GM04504 (cell line): ENCODE measurements at places on chromosomes 13 and 19.

DNA sequence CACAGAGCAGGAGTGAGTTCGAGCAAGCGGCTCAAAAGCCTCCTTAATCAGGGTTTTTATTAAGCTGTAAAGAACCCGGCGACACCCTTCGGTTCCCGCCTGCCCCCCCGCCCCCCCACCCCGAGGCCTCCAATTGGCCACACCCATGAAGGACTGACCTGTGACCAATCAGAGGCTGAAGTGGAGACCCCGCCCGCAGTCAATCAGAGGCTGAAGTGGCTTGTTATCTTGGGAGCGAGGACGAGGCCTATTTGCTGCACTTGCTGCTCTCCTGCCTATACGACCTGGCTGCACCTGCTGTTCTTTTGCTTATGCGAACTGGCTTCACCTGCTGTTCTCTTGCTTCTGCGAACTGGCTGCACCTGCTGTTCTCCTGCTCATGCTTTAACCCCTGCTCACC lies 844.9 kb downstream of the OLFM4 start:
- no peak for DNase-seq

GRCh38 chr13:112587212-112587763 lies 665 bp downstream of the TUBGCP3 start:
- peak; percentile 72 for DNase-seq

DNA sequence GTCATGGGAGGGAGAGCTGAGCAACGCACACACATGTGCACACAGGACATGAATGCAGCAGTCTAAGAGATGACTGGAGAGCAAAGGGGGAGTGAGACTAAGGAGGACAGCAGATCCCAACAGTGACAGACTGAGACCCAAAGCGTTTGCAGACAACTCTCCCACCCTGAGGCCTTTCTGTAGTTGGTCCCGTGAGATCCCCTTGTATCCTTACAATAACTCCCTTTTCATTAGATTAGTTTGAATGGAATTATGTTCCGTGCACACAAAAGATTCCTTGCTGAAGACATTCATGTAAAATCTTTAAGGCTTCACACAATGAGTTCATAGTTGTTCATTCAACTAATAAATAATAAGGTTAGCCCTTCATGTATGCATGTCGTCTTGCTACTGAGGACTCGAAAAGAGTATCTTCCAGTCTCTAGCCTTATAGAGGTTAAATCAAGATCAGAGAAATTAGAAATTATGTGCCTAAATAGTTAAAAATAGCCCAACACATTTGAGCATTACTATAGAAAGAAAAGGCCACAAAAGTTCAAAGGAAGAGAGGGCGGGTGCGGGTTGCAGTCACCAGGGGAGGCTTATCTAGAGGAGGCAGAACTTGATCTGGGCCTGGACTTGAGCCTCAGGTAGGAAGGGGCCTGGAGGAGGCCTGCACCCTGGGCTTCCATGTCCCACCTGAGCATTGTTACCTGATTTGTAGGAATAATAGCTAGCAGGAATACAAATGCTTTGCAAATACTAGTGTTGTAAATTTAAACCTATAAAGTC lies 3.1 kb upstream of the GTF3A start:
- DNase-seq, result no peak

- DNase-seq, result no peak
Observed at GRCh38 chr19:511101-511851, 4.0 kb downstream of the TPGS1 start.

DNA sequence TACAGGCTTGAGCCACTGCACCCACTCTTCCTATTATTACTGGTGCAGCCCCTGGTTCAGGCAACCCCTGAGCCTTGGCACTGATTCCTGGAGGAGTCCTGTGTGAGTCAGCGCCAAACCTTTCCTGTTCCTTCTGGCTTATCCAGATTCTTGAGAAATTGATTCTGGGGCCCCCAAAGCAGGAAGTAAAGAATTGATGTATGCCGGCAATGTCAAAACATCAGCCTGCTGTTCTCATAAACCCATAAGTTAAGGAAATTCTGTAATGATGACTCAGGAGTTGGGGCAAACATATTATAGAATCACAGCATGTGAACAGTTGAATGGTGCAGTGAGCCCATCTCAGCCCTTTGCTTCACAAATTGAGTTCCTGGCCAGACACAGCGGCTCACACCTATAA lies 1.4 kb upstream of the OR7G3 start:
- DNase-seq, result no peak

GRCh38 chr13:33751151-33751550 lies 66.8 kb upstream of the RFC3 start:
- peak; percentile 11 for DNase-seq

DNA sequence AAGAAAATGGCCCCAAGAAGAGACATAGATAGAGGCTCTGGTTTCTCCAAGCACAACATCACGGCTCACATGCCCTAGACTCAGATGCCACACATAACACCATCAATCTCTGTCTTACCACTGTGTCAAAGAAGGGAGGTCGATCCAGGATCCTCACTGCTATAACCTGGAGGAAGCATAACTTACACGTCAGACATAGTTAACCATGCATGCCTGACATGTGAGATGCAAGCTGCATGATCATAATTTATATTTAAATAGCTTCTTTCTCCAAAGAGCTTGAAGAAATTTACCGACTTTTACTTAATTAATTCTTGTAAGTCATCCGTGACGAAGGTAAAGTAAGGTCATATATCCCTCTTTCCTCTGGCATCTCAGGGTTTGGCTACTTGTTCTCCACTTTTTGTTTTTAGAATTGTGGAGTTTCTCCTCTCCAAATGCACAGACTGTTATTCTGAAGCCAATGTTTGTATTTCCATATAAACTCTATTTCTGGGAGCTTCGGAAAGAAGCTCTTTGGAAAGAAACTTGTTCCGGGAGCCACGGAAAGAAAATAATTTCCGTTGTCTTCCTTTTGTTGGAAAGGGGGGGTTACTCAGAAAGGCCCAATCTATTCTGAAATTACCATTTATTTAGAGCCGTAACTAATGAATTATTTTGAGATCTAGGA lies 205.6 kb downstream of the LHFPL6 start:
- no peak for DNase-seq
